Activated CD4-positive, alpha-beta T cell treated with anti-CD3 and anti-CD28 coated beads, Interleukin-2, amount 10 ng/mL, durations not matched to agents 7 days and 5 days (primary cell): ENCODE measurements at places on chromosomes 5 and 9. TPM values are rescaled to one million over a fixed set of nuclear protein-coding genes. Genes with fewer than 3 reads are reported as not detected.

DNA sequence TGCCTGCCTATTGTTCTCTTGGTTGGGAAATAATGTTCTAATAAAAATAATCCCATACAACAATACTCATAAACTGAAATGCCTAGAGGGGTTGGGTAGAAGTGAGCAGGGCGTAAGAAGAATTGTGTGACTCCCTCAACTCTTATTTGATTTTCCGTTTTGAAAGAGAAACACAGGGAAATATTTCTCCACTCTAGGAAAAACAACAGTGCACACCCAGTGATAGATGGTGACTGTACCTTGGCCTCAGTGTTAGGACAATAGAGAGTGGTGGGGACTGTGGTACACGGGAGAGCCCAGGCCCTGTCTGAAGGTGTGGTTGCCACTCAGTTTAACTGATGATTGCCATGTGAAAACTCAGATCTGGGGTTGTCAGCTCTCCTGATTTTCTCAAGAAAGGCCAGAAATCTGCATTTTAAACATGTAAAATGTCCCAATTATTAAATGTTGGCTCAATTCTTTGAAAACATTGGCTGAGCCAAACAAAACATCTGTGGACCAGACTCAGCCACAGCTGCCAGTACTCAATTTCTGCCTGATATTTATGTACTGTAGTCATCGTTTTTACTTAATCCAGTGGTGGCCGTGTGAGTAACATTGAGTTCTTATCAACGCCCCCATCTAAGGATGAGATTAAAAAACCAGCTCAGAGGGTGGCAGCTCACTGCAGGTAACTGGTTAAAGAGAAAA lies 103.8 kb upstream of the ZNF618 start:
- DNase-seq, result no peak
- no peaks in the 10 kb centered on the region for H3K4me1 ChIP-seq
- no peak overlapping the region for H3K4me3 ChIP-seq
- no peaks in the 10 kb centered on the region for H3K36me3 ChIP-seq
- no peak overlapping the region for H3K27ac ChIP-seq

GRCh38 chr9:114521846-114522245 lies 16.6 kb upstream of the WHRN start:
- H3K27me3 ChIP-seq, result peaks cover 33% of the 10 kb centered on the region
- peaks cover 3% of the 10 kb centered on the region for H3K36me3 ChIP-seq

DNA sequence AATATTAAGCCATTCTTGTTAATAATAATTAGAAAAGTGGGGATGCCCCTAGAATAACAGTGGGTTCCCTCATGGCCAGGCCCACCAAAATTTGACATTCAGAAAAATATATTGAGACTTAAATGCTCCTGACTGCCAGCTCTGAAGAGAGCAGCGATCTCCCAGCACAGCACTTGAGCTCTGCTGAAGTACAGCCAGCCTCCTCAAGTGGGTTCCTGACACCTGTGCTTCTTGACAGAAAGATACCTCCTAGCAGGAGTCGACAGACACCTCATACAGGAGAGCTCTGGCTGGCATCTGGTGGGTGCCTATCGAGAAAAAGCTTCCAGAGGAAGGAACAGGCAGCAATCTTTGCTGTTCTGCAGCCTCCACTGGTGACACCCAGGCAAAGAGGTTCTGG lies 261.5 kb downstream of the DTWD2 start:
- DNase-seq, result no peak
- H3K36me3 ChIP-seq, result no peaks in the 10 kb centered on the region
- H3K4me1 ChIP-seq, result no peaks in the 10 kb centered on the region
- no peak overlapping the region for H3K4me3 ChIP-seq

GRCh38 chr5:160959804-160960203 lies 107.8 kb upstream of the ATP10B start:
- no peak overlapping the region for H3K4me3 ChIP-seq
- H3K4me1 ChIP-seq, result no peaks in the 10 kb centered on the region
- H3K27ac ChIP-seq, result no peak overlapping the region
- no peak for DNase-seq
- no peaks in the 10 kb centered on the region for H3K36me3 ChIP-seq

GRCh38 chr5:160799184-160799583 lies 52.8 kb downstream of the ATP10B start:
- no peaks in the 10 kb centered on the region for H3K27me3 ChIP-seq
- DNase-seq, result no peak
- H3K4me3 ChIP-seq, result no peak overlapping the region
- H3K36me3 ChIP-seq, result no peaks in the 10 kb centered on the region

PCDHA1 gene
- not detected for total RNA-seq

PLEKHG4B gene
- total RNA-seq, result 0.10 TPM
